ENCODE measurements at places on chromosomes 1 and 21. TPM values are rescaled to one million over a fixed set of nuclear protein-coding genes. Genes with fewer than 3 reads are reported as not detected.

- no peak for DNase-seq
Observed at GRCh38 chr1:204340081-204340889, 19.4 kb downstream of the PLEKHA6 start.

The CRB1 gene
- total RNA-seq, result not detected

The DYRK1A gene
- total RNA-seq, result 83.5 TPM

- no peak for DNase-seq
Observed at GRCh38 chr1:192104852-192105251, 53.4 kb upstream of the RGS18 start.

The ALX3 gene
- total RNA-seq, result 2.8 TPM

The CFAP74 gene
- total RNA-seq, result 0.93 TPM

GRCh38 chr1:61674221-61674620 is 50.7 kb downstream of the TM2D1 start:
- no peak for DNase-seq

The CDC42BPA gene
- 35.3 TPM for total RNA-seq

- DNase-seq, result no peak
Observed at GRCh38 chr1:29900104-29900679, 663.9 kb downstream of the PTPRU start.

DNA sequence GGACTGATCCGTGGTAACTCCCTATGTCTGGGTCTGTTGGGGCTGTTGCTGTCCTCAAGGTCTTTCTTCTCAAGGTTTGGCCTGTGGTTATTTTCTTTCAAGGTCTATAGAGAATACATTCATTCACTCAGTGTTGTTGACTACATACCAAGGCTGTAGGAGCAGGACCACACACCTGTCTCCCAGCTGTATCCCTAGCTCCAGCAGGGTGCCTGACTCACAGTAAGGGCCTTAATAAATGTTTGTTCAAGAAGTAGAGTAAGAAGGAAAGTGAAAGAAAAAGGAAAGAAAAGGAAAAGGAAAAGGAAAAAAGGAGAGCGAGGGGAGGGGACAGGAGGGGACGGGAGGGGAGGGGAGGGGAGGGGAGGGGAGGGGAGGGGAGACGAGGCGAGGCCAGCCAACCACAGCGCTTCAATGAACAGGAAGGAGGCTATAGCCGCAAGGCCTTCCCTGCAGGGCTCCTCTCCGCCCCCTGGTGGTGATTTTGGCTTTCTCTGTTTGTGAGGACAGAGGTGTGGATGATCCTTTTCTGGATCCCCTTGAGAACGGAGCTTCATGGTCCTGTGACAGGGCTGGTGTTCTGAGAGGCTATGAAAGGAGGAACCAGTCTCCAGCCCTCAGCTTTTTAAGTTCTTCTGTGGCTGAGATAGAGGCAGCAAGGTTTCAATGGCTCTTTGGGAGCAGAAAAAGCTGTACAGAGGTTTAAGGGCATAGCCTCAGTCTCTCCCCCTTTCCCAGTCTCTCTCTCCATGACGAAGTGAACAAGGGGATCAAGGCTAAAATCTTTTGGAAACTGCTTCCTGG is 30.6 kb upstream of the LCE5A start:
- DNase-seq, result no peak

GRCh38 chr1:19731311-19731821 is 66.7 kb downstream of the HTR6 start:
- DNase-seq, result no peak

The RGS13 gene
- not detected for total RNA-seq

DNA sequence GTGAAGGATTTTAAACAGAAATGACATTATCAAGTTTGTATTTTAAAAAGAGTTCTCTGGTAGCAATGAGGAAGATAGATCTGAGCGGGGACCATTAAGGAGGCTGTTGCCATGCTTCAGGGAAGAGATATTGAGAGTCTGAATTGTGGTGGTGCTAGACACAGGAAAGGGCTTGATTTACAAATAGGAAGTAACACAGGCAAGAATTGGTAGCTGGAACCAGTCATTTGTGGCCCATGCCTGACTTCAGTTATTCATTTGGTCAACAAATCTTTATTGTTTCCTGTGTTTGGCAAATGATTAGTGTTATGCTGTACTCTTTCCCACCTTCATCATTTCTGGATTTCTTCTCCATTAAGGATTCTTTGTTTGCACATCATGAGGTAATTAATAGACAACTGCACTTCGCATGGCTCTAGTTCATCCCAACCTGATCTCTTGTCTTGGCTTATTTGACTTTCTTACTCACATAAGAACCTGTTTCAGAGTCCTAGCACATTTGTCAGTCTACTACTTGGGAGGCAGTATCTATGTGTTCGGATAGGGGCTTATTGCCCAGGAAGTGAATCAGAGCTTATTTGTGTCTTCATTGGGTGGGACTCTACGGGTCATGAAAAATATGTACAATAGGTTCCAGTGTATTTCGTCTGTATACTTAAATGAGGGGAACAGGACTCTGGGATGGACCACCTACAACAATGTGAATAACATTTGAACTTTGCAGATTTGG is 32.3 kb downstream of the EEIG2 start:
- no peak for DNase-seq

The CELA3A gene
- 1.5 TPM for total RNA-seq

DNA sequence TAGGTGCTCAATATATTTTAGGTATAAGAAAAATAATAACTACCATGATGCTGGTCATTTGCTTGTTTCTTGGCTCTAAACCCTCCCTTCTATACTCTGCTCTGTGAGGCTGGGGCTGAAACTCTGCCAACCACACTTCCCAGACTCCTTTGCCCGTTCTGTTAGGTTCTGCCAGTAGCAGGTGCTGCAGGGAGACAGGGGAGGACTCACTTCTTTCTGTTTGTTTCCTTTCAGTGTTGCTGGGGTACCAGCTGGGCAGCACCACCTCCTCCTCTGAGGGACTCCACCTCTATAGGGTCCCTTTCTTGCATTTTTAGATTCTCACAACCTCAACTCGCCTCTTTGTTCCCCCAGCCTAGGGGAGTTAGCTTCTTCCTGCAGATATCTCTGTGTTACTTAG is 17.0 kb upstream of the SH2D2A start:
- no peak for DNase-seq

The CHI3L2 gene
- total RNA-seq, result not detected

DNA sequence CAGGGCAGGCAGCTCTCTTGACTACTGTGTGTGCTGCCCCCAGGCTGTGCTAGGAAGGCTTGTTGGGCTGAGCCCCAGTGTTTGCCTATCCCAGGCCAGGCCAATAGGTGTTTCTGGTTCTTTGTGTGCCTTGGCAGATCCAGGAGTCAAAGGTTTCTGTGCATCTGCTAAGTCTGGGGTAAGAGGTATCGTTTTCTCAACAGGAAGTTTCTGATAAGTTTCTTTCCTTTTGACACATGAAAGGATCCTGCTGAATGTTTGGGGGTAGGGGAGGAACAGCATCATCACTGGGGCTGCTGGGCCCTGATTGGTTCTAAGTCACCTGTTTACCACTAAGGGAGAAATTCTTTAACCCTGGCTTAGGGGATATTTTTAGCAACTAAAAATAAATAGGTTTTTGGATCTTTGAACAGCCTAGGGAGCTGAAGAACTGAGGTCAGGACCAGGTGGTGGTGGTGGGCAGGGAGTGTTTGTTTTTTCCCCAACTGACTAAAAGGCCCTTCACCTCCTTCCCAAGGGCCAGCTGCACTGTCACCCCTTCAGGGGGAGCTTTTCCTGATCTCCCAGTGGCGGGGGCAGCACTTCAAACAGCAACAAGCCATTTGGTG is 85.1 kb downstream of the KCNN3 start:
- DNase-seq, result no peak

Data from progenitor cell of endocrine pancreas (in vitro differentiated cells).